ENCODE measurements at places on chromosomes 2 and 18. TPM values are rescaled to one million over a fixed set of nuclear protein-coding genes. Genes with fewer than 3 reads are reported as not detected.

SPATA3 gene
- 0.25 TPM for total RNA-seq

ARHGAP25 gene
- 4.2 TPM for total RNA-seq

ALPG gene
- not detected for total RNA-seq

- no peak for DNase-seq
These were observed 156.7 kb upstream of the HAAO start for GRCh38 chr2:42949125-42949524.

GRCh38 chr2:166768393-166769123 is 119.7 kb upstream of the XIRP2 start:
- no peak for DNase-seq

DNA sequence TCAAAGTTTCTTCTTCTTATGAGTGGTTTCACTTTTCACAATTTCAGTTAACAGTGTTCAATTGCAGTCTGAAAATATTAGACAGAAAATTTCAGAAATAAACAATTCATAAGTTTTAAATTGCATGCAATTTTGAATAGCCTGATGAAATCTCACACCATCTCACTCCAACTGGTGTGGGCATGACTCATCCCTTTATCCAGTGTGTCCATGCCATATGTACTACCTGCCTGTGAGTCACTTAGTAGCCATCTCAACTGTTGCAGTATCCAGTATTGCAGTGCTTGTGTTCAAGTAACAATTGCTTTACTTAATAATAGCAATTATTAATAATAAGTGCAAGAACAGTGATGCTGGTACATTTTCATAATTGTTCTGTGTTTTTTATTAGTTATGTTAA is 1202.5 kb downstream of the DSC3 start:
- DNase-seq: no peak

GRCh38 chr18:50113726-50114125 is 81.2 kb downstream of the MYO5B start:
- no peak for DNase-seq

DNA sequence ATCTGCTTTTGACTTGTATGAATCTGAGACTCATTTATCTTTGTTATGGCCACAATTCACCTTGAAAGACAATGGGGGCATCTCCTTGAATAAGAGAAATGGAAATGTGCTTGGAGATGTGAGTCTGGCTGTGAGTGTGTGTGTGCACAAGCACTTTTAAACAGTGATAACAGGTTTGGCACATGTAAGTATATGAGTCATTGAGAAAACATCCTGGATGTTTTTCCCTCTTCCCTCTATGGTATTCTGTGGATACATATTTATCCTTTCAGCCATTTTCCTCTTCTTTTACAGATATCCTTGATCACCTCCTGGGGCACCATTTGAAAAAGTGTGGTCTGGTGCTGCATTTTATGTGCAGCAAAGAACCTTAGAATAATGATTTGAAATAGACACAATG is 317.3 kb upstream of the THUMPD2 start:
- DNase-seq: no peak

GRCh38 chr2:65549257-65549627 is 116.8 kb upstream of the SPRED2 start:
- DNase-seq: no peak

Measured in lower leg skin (tissue), 4 donors.